ENCODE measurements at places on chromosomes 6 and 20.

DNA sequence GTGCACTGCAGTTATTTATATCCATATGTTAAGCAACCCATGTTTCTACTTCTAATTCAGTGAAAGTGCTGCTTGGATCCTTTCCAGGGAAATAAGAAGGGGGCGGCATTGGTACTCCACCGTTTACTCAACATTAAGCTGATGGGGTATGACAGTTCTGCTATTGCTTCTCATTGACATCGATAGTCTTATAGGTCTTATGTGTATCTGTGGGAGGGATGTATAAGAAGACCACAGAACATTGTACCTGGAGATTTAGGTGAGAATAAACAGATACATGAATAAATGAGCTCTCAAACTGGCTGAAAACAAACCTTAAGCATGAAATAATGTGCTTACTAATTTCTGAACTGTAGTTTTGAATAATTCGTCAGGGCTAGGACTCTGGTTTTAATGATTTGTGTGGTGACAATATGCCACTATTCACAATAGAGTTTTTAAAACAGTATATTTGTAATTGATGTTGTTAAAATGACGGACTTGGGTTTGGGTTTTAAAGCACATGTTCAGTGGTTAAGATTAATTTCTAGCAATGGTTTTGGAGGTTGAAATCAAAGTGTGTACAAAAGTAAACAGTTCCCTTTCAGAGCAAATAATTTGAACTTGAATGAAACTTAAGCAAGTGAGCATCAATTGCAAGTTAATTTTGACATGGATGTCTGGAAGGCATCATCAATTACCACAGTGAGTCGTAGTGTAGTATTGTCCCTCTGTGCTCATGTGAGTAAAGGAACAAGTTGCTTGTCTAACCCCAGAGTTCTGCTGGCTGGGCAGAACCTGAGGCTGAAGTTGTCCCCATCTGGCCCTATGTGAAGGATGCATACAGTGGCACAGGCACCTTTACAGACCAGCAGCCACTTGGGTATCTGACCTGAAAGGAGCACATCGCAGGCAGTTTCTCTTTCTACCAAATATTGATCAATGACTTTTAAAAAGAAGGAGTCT is 84.7 kb upstream of the SUPT3H start:
- no peak for DNase-seq

- DNase-seq = peak; percentile 21
Observed at GRCh38 chr6:119138906-119139541, 60.6 kb upstream of the FAM184A start.

GRCh38 chr6:24490948-24491347 is 1.6 kb upstream of the GPLD1 start:
- no peak for DNase-seq

DNA sequence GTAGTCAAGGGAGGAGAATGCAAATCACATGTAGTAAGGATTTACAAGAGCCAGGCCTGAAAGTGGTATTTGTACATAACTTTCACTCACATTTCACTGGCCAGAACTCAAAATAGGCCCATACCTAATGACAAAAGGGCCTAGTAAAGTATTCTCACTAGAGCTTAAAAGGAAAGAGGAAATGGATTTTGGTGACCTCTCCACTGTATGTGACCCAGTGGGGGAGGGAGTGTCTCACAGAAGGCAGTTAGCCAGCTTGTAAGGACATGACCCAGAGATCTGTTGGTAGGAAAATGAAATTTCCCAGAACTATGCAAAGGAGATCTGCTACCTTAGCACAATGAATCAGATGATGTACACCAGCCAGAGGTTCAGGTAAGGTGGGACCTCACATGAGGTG is 124.4 kb downstream of the PTPRT start:
- no peak for DNase-seq

DNA sequence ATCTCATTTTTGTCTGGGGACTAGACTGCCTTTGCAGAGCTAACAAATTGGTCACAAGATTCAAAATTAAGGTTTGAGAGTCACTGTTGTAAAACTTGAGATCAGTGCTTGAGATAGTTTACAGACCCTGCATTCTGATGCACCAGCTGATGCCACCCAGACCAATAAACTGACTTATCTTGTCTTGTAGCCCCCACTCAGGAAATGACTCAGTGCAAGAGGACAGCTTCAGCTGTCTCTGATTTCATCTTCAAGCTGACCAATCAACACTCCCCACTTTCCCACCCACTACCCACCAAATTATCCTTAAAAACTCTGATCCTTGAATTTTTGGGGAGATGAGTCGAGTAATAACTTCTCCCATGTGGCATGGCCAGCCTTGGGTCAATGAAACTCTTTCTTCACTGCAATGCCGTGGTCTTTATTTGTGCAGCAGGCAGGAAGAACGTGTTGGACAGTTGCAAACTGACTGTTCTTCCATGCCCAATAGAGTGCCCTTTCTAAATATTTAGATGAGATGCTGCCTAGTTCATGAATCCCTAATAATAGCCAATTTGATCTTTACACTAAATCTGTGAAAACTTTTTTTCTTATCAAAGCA is 48.3 kb upstream of the PROKR2 start:
- no peak for DNase-seq

GRCh38 chr6:102679865-102680264 is 1286.4 kb downstream of the GRIK2 start:
- DNase-seq = no peak

- DNase-seq = no peak
Observed at GRCh38 chr6:106910999-106911949, 63.3 kb downstream of the CD24 start.

DNA sequence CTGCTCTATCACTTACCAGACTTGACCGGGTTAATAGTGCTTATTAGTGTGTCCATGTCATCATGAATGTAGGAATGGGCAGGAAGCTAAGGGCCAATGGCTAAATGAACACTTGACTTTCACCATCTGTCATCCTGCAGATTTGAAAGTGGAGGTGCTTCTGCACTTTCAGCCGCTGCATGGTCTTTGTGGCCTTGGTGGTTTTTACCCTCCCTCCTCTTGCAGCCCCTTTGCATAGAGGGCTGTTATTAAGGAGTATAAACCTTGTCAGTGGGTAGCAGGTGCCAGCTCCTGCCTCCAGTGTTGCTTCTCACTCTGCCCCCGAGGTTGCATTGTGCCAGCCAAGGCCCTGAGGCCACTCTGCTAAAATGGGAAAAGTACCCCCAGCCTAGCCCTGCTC is 122.2 kb upstream of the TNFAIP3 start:
- no peak for DNase-seq

DNA sequence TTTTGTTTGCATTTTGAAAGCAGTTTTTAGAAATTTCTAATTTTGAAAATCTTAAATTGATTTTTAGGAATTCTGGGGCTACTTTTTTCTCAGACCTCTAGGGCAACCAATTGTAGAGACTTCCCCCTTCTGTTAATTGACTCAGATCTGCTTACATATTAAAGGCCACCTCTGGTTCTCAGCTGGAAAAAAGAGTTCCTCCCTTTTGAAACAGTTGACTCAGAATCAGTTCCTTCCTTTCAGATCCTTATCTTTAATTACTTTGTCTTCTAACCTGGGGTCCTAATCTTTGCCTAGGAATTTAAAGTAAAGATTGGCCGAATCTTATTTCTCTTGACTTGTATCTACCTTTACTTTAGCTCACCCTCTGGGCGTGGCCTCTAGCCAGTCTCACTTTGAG is 146.8 kb downstream of the LAMA2 start:
- DNase-seq = no peak

GRCh38 chr20:51095633-51096521 is 73.0 kb upstream of the KCNG1 start:
- no peak for DNase-seq

GRCh38 chr6:75563032-75563431 is 38.6 kb upstream of the SENP6 start:
- peak; percentile 9 for DNase-seq

DNA sequence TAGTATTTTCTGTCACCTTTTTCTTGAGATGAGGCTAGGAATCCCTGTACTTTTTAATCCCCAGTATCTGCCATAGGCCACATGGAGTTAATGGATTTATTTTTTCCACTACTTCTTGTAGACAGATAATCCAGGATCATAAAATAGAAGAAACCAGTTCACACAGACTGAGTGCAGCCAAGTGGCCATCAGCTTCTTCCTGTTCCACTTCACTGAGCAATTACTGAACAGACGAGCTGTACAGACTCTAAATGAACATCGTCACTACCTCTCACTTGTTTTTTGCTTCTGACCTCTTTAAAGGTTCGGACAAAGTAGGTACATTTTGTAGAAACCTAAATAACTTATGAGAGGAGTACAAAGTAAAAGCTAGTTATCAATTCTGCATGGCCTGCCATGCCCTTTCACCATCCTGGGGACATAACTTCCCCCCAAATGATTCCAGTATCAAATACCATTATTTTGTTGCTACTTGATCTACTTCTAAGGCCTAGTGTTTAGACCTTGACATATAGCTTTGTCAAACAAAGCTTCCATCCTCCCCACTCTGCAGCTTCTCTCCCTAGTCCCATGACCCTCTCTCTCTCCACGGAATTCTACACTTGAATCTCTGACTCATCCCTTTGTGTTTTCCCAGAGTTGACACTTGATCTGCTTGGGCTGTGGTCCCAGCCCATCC is 34.4 kb upstream of the ARHGAP18 start:
- DNase-seq = no peak

- peak; percentile 22 for DNase-seq
Observed at GRCh38 chr6:106520711-106521401, 108.4 kb downstream of the RTN4IP1 start.

DNA sequence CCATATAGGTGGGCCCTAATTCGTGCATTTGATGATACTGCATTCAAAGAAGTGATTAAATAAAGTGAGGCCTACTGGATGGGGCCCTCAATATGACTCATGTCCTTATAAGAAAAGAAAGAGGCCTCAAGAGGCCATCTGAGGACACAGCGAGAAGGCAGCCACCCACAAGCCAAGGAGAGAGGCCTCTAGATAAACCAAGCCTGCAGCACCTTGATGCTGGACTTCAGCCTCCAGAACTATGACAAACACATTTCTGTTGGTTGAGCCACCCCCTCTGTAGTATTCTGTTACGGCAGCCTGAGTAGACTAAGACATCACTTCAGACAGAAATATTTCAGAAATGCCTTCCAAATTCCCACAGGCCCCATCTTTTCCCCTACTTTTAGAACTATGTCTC is 82.5 kb upstream of the PLEKHG1 start:
- DNase-seq = no peak
